ENCODE measurements at places on chromosomes 13 and 19.

- DNase-seq = no peak
These were observed 11.4 kb downstream of the LYPD3 start for GRCh38 chr19:43454031-43454430.

DNA sequence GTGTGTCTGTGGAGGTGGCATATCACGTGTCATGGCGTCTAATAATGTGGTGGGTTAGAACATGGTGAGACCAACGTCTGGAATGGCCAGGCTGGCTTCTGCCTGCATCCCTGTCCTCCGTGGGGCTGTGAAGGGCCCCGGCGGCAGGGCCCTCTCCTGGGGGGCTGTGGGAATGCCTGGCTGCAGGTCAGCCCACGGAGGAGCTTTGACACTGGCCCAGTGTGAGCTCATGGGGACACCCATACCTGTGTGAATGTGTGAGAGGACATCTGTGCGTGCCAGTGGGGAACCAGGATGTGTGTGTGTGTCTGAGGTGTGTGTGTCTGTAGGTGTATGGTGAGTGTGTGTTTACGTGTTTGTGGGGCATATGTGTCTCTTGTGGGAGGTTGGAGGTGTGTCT is 300.1 kb downstream of the TEX29 start:
- no peak for DNase-seq

DNA sequence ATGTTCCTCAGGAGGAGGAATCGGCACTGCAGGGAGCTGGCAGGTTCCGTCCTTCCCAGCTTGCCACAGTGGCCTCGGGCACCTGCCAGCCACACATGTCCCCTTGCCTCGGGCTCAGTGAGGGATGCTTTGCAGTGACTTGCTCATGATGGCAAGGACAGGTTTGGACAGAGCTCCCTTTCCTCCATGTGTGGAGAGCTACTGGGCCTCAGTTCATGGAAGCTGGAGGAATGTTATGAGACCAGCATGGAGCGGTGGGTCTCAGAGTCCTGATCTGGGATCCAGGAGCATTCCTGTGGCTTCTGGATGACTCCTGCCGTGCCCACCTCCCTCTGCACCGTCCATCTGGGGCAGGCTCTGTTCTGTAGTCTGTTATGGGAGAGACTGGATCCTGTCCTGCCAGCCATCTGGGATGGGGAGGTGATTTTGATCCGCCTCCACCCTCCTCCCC is 59.2 kb downstream of the SIPA1L3 start:
- no peak for DNase-seq

DNA sequence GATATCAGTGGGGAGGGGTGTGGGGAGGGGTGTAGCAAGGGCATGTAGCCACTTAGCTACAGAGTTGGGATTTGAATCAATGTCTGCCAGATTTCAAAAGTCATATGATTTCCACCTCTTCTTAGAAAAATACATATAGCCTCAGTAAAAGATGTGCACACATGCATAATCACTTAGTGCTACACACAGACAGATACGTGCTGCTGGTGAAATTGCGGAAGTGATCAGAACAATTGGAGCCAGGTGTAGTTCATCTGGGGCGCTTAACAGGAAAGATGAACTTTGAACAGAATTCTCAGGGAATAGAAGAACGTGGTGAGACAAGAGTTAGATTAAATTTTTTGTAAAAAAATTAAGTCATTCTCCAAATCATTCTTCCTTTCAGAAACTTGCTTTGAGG is 333.1 kb downstream of the KCNRG start:
- no peak for DNase-seq

DNA sequence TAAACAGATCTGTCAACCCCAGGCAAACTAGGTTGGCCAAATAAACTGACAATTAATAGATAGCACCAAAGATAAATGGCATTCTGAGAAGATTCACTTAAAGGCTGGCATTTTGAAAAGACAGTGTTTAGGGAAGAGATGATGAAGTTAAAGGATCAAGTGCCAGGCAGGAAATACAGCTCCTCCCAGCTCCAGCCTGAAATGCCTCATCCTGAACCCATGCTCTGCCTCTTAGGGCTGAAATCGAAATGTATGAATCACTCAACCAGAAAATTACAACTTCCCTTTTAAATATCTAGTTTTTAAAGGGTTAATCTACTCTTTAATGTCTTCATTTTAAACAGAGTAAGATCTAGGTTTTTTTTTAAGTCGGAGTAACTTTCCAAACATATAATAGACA is 171.2 kb upstream of the UBL3 start:
- DNase-seq = no peak

DNA sequence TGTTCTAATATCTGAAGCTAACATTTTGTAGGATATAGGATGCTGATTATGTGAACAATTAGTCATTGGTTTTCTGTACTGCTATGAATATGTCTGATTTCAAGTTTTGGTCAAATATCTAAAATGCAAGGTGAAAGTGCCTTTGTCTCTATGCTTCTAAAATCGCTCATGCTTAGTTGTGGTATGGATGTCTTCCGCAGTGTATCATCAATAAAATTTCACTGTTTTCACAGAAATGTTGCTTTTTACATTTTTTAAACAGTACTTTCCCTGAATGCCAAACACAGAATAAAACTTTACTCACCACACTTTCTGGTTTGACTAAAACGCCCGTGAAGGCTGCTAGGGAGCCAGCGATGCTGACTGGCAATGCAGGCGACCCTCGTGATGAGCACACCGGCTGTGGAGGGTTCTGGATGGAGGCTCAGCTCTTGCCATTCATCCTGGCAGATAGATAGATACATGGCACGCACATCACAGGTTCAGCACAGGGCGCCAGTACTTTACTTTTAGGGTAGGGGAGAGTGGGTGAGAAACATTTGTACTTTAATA is 40.1 kb downstream of the SLC7A9 start:
- DNase-seq = no peak

DNA sequence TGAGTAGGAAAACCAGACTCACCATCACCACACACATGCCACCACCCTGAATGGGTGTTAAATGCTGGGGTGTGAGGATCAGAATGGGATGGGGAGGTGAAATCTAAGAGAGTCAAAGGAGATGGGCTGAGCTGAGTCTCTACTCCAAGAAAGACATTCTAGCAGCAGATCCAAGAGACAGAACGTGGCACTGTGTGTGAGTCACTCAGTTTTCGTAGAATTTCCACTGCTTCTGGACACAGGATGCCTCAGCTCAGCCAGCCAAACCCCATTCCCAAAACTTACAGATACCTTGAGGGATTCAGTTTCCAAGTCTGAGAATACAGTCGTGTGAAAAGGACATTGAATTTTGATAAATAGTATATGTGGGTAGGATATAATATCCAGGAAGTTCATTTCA is 7.3 kb upstream of the CYP2A7 start:
- DNase-seq = no peak

DNA sequence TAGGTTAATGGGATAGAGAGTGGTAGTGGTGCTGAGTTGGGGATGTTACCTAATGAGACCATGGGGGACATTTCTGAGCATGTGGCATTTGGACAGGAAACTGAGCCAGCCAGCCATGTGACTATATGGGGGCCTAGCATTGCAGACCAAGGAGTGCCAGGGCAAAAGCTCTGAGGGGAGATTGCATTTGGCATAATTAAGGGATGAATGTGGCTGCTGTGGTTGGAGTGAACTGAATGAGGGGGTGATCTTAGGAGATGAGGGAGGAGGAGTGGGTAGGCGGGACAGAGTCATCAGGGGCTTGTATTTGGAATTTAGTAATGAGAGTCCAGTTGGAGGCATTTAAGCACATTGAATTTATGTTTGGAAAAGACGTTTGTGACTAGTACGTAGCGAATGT is 6.6 kb downstream of the PCCA start:
- no peak for DNase-seq

DNA sequence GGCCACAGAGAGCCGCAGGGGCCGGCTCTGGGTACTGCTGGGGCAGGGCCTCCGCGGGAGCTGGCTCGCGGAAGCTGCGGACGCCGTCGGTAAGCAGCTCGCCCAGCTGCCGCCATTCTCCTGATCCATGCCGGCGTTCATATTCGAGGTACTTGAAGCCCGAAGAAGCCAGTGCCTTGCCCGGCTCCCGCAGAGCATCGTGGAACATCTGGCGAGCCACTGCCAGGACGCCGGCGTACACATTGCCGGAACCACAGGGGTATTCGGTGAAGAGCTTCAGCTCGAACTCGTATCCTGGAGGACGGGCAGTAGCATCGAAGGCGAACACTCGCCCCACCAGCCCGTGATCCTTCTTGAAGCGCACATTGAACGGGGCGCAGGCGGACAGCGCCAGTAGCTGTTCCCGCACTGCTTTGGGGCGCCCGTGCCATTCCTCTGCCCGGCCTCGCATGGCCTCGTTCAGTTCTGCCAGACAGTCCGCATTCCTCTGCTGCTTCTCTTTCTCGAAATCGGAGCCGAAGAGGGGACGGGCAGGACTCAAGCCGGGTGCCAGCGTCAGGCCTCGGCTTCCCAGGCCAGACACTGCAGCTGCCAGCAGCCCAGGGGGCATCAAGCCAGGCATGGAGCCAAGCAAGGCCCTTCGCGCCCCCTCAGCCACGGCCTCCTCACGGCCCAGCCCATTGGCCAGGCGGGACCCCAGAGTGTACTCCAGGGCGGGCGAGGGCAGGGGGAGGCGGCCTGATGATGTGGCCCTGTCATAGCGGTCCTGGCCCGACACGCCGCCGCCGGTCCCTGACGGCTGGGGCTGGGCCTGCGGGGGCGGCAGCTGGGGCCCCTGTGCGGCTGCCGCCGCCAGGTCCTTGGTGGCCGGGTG is 1.0 kb downstream of the IRF2BP1 start:
- no peak for DNase-seq

DNA sequence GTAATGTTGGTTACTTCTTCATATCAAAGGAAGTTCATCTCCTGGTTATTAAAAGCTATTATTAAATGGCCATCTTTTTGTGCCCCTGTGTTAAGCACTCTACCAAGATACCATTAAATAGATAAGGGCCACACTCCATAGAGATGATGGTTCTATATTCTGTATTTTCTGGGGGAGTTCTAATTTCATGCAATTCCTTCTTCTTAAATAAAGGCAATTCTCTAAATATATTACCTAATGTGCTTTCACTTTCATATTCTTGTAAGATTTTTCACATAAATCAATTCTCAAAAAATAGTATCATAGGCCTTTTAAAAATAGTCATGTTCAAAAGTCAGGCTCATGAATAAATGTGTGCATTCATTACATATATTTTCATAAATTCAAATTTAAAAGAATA is 47.0 kb upstream of the USPL1 start:
- no peak for DNase-seq

GRCh38 chr13:111006506-111007031 is 91.7 kb upstream of the ANKRD10 start:
- no peak for DNase-seq

GRCh38 chr19:17020385-17020784 is 6.2 kb downstream of the CPAMD8 start:
- DNase-seq = no peak

DNA sequence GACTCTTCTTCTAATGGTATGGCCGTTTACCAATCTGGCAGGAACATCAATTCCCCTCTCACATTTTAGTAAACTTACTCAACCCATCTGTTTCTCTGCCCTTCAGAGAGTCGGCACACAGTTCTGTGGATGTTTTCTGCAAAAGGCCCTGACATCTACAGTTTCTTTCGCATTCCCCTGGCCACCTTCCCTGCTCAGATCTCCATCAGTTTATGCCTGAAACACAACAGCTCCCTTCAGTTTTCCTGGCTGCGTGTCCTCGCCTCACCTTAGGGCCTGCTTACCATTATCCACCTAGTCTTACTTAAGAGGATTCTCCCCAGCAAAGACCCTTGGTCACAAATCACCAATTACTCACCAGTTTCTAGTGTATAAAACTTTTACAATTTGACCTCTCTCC is 25.2 kb downstream of the COL4A1 start:
- no peak for DNase-seq

- DNase-seq = no peak
These were observed 11.1 kb downstream of the PTBP1 start for GRCh38 chr19:808423-808775.

DNA sequence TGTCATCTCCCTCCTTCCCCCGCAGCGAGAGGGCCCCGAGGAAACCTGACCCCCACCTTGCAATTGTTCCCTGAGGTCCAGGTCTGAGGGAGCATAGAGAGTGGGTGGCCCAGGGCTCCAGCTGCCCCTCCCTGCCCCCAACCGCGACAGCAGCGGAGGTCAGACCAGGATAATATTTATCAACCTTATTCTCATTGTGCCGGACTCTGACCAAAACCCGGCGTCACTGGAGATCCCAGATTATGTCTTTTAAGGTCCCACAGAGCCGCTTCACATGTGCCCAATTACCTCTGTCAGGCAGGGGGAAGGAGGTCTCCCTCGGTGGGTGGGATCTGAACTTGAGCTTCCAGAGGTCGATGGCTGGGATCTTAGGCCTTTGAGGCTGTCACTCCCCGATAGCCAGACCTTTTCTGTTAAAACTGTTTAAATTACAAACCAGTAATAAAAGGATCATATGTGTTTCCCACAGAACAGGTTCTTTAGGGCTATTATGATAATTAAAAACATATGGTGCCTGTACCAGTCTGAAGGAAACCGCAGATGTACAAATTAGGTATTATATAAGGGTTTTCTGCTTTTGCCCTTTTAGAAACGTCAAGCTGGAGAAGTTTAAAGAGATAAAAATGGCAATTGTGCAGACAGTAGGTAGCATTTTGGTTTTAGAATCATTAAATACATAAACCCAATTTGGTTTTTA is 195.5 kb downstream of the ZNF536 start:
- no peak for DNase-seq

DNA sequence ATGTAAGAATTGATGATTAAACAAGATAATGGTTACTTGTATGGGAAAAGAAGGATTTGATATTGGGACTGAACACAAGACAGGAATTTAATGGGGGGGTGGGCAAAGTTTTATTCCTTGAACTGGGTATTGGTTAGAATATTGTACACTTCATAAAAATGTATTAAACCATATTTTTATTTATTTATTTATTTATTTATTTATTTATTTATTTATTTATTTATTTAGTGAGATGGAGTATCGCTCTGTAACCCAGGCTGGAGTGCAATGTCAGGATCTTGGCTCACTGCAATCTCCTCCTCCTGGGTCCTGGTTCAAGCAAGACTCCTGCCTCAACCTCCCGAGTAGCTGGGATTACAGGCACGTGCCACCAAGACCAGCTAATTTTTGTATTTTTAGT is 287.1 kb upstream of the SLITRK5 start:
- no peak for DNase-seq
